ENCODE measurements at places on chromosomes 5 and 9. TPM values are rescaled to one million over a fixed set of nuclear protein-coding genes. Genes with fewer than 3 reads are reported as not detected.

GRCh38 chr5:134594797-134595457, 37.7 kb downstream of the SAR1B start:
- DNase-seq = no peak

DNA sequence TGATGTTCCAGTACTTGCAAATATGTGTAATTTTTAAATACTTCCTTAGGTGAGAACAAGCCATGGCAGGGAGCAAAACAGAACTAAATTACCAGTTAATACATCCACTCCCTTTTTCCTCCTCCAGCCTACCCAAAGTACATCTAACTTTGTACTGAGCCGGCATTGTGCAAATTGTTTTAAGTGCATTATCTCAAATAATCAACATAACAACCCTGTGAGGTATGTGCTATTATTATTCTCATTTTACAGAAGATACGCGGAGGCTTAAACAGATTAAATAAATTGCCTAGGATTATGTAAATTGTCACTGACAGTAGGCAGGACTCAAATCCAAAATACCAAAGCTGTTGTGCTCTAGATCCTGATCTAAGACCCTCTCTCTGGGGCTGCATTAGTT, 55.5 kb upstream of the KLF4 start:
- DNase-seq = no peak

DNA sequence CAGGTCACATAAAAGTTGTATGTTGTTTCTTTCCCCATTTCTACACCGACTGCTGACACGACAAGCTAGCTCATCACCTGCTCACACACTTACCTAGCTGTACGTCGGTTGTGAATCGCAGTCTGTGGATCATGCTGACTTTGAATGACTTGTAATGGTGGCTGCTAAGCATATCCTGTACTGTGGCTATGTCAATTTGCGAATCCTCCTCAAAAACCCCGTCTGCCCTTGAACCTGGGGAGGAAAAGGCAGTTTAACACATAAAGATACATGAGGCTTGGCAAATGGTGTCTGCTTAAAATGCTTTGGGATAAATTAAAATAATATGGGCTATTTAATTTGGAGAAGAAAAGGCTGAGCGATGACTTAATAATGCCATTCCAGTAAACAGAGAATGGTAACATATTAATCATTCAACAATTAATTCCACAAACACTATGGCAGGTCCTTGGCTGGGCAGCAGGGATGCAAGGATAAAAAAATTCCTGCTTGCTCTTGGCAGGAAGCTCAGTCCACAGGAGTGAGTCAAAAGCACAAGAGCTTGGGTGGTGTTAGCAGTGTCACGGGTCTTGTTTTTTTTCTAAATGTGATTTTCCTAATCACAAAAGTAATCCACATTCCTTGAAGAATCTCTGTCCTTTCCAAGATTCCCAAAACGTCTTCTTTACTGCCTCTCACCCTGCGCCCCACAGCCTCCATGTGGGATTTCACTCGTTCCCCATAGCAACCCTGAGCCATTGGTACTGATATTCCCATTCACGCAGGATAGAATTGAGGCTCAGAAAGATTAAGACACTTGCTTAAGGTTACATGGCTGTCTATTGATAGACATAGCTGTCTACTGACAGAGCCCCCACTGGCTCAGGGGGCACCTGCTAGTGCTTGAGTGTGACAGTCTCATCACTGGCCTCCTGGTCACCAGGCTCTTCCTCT, 222.4 kb downstream of the MAPKAP1 start:
- DNase-seq = peak; percentile 84

- DNase-seq = no peak
Observed at GRCh38 chr9:110887276-110887675, 151.0 kb downstream of the LPAR1 start.

DNA sequence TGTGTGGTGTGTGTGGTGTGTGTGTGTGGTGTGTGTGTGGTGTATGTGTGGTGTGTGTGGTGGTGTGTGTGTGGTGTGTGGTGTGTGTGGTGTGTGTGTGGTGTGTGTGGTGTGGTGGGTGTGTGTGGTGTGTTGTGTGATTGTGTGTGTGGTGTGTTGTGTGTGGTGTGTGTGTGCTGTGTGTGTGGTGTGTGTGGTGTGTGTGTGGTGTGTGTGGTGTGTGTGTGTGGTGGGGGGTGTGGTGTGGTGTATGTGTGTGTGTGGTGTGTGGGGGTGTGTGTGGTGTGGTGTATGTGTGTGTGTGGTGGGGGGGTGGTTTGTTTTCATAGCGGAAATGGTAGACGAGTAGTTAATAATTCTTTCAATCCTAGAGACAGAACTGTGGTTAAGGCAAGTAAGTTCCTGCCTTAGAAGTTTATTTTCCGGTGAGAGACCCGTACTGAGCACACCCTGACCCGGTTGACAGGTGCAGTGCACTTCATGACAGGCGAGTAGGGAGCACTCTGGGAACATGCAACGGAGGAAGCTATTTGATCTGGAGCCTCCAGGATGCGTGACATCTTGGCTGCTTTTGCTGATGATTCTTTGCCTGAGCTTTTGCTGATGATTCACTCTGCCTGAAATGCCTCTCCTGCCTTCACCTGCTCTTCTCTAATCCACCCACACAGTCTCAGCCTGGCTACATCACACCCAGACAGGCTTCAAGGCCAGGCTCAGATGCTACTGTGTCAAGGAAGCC, 21.7 kb upstream of the FAT2 start:
- no peak for DNase-seq

DNA sequence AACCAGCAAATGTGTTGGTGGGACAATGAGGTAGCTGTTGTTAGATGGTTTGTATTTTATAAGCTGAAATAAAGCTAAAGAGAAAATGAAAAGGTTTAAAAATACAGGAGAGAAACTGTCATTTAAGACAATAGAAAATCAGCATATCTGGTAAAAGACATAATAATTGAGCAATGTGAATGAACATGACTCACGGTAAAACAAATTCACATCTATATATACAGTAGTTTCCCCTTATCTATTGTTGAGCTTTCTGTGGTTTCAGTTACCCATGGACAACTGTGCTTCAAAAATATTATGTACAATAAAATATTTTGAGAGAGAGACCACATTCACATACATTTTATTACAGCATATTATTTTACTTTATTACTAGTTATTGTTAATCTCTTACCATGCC, 1649.8 kb downstream of the EFNA5 start:
- DNase-seq = no peak

DNA sequence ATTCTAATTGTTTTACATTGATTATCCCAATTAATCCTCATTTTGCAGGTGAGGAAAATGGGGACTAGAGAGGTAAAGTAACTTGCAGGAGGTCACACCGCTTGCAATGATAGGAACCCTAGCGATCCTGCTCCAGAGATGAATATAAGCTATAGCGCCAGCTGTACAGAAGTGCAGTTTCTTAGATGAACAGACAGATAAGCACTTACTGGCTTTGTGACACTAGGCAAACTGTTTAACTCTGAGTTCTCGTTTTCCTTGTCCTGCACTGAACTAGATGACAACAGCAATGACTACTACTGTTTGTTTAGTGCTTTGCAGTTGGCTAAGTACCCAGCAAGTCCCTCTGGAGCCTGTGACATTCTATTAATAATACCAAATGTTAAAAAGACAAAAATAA, 11.1 kb downstream of the LHX6 start:
- DNase-seq = no peak

GRCh38 chr5:141322261-141322660, 1.7 kb upstream of the TAF7 start:
- DNase-seq = no peak

DNA sequence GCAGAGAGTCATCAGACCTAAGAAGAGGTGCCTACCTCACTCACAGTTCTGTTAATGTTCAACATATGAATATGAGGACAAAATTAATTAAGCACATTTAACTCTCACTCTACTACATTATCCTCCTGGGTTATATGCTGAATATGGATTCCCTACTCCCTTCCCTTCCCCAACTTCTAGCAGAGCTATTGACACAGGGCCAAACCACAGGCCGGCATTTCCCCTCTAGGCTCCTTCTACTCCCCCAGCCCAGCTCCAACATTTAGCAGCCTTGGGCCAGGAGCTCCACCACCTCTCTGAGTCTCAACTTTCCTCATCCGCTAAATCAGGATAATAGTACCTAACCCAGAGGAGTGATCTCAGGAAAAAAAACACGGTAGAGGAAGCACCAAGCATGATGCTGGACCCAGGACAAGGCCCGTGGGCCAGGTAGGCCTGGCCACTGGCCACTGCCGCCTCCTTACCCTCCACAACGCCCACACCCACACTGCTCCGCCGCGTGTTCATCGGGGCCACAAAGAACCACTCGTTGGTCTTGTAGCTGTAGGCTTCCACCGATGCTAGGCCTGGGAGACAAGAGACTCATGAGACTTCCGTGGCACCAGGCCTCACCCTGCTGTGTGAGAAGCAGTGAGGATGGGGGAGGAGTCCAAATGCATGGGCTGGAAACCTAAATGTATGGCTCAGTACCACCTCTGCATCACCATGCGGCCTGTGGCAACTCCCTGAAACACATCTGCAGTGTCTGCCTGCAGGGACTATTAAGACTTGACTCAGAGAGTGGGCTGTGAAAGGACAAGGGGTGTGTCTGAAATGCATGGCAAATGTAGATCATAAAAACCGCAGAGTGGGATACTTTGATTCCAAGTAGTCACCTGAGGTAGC, 98.8 kb downstream of the KLHL3 start:
- no peak for DNase-seq

DNA sequence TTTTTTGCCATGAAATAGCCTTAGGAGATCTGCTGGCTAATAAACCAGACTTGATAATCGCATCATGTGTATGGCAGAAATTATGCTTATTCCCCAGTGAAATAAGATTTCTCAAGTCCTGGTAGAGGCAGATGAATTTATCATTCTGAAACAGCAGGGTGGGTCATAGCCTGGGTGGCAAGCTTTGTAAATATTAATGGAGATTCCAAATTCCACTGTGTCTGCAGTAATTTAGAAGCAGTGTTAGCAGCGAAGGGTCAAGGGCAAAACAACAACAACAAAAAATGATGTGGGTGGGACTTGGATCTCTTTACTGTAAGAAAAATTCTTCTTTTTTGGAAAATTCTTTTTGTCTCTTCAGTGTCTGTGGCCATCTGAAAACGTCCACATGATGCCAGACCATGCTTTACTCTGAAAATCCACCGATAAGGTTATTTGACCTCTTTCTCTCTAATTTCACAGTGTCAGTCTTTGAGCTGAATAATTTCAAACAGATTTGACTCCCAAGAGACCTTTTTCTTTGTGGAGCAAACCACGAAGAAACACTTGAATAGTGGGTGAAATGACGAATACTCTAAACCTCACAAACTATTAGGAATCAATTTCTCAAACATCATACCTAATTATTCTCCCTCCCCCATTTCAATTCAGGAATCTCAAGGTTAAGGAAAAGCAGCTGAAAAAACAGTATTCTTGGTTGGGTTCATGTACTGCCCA, 106.0 kb upstream of the RPS23 start:
- DNase-seq = no peak

GRCh38 chr5:147836439-147836838, 5.0 kb upstream of the SPINK1 start:
- DNase-seq = no peak

DNA sequence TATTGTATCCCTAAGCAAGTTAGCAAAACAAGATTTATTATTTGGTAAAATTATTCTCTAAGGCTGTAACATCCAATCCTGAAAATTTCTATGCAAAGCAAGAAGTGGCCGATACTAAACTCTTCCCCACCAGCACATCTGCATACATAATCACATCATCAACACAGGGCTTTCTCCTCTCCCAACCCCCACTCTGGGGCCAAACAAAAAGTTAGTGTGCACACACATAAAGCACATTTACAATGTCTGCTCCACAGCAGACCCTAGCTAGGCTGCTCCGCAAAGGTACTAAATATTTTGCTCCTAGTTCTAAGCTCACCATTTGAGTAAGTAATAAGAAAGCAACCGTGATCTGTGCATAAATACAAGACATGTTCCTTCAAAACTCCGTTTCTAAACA, 3.6 kb downstream of the RNF130 start:
- DNase-seq = no peak

DNA sequence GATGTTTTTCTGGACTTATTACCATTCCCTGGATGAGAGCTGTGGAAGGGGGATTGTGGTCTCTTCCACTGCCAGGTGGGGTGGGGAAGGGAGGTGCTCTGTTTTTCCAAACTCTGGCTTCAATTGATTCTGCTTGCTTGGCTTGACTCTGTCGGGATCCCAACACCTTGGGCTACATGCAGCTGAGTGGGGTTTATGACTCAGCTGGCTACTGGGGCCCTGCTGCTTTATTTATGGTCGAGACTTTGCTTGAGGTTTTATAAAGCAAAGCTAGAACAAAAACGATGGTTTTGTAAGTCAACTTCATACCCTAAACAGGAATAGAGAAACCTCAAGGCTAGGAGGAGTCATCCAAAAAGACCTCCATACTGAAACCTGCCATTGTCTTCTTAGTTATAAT, 76.3 kb downstream of the AOPEP start:
- DNase-seq = no peak

DNA sequence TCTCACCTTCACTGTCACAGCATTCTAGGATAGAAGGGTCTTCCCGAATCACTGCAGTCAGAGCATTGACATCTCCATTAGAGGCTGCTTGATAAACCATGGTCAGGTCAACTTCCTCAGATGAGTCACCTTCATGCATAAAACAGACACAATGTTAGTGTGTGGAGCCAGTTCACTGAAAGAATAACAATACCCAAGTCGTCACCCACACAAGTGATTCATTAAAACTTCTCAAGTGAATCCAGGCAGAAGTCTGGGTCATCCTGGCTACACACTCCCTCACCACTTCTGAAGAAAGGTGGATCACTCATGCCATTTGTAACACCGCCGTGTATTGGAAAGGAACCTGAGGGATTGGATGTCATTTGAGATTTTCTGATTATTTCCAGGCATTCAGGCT, 49.6 kb downstream of the ANKRD55 start:
- peak; percentile 64 for DNase-seq

Gene INSYN2B
- 2.0 TPM for polyA plus RNA-seq

Gene HTR1A
- not detected for polyA plus RNA-seq

Gene PCDHA12
- not detected for polyA plus RNA-seq

Gene FCN2
- not detected for polyA plus RNA-seq

Gene PTRH1
- 21.1 TPM for polyA plus RNA-seq

Gene DND1
- 0.21 TPM for polyA plus RNA-seq

All from BJ (cell line).